LHCN-M2 (cell line): ENCODE measurements at places on chromosomes 3 and 15.

DNA sequence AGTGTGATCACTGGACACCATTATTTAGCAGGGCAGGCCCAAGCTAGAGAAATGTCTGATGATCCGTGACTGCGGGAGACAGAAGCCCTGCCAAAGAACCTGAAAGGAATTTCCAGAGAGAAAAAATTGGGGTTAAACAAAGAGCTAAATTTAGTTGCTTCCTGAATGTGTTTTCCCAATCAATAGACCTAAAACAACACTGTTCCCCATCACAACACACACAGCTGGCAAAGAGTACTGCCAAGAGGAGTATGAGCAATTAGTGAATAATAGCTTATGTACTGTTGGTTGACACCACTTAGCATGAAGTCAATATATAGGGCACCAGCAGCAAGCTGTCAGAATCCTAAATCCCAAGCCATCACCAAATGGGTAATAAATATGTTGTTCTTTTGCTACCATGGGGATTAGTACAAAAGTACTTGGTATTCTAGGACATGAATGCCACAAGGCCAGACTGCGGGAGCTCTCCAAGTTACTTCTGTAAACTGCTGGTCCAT lies 35.7 kb downstream of the CLK3 start:
- DNase-seq: peak; percentile 46

GRCh38 chr3:40109641-40110490 lies 199.6 kb upstream of the EIF1B start:
- peak; percentile 21 for DNase-seq

- DNase-seq: no peak
These were observed 156.2 kb downstream of the PLCL2 start for GRCh38 chr3:17040990-17041377.

DNA sequence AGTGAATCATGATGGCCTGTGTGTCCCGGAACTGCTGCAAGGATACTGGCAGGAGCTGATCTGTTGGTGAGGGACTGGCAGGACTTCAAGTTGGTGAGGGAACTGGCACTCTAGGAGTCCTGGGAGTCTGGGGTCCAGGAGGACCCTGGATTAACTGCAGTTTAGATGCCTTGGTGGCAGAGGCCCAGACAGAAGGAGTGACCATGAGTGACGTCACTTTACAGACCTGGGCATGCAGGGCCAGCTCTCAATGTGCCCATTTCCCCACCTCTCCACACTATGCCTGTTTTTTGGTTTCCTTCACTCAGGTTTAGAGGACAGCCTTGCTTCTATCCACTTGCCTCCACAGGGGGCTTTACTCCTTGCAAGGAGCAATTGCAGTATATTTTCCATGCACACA lies 154.1 kb downstream of the EPHB1 start:
- no peak for DNase-seq

DNA sequence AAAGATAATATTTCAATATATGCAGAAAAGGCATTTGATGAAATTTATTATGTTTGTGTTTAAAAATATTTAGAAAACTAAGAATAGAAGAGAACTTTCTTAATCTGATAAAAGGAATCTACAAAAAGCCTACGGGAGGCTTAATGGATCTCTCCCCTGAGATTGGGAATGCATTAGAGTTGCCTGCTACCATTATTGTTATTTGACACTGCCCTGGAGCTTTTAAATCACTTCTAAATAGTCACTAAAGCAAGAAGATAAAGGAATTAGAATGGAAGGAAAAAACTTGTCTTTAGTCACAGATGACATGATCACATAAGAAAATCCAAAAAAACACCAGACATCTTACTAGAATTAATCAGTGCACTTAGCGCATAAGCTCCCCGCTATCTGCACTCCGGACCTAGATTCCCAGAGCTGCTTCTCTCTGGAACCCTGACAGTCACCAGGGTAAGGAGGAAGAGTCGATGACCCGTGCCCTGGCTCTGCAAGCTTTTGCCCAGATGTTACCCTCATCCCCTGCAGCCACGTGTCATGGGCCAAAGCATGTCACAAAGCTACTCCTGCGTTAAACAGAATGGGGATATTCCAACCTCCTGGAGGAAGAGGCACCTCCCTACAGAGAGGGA lies 97.1 kb downstream of the MINAR1 start:
- no peak for DNase-seq
